ENCODE measurements at places on chromosomes 13 and 19.

- no peak for DNase-seq
Observed at GRCh38 chr13:110213461-110214074, 93.4 kb downstream of the COL4A1 start.

DNA sequence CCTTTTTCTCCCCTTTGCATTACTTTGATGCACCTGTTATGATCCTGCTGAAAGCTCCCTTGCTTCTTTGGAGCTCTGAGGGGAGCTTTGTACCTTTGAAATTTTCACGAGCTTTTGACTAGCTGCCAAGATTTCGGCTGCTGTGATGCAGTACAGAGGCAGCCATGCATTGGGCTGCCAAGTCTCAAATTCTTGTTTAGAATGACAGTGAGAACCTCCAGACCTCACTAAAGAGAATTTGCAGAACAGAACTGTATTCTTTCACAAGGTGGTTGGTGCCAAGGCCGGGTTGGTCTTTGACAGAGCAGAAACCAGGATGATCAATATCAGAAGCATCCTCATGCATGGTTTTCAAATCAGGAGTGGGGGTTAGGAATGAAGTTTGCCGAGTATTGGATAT, 414.8 kb downstream of the GPC5 start:
- DNase-seq = no peak

DNA sequence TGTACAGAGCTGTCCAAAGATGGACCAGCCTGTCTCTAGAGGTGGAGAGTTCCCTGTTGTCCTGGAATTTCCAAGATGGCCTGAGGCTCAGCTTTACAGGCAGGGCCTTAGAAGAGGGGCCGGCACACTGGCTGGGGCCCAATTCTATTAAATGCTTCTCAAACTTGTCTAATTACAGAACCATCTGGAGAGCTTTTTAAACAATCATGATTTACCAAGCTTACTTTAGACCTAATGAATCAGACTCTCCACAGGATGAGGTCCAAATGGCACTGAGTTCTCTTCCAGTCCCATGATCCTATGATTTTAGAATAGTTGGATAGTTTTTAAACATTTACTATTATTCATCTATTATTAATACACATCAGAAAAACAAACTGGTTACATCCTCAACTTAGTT, 123.5 kb downstream of the DNAJC3 start:
- DNase-seq = no peak

GRCh38 chr13:28432816-28433560, 61.9 kb downstream of the FLT1 start:
- no peak for DNase-seq
